Umbilical cord (tissue), 2 donors: ENCODE measurements at places on chromosomes 3 and 15. TPM values are rescaled to one million over a fixed set of nuclear protein-coding genes. Genes with fewer than 3 reads are reported as not detected.

The ATP13A5 gene
- 12.0 TPM for total RNA-seq

The TMEM40 gene
- 4.8 TPM for total RNA-seq

The LARP6 gene
- 34.7 TPM for total RNA-seq

The THAP10 gene
- total RNA-seq: 6.0 TPM

The ERC2 gene
- 33.5 TPM for total RNA-seq

The DOCK3 gene
- total RNA-seq: 0.72 TPM

The RMDN3 gene
- total RNA-seq: 9.4 TPM

DNA sequence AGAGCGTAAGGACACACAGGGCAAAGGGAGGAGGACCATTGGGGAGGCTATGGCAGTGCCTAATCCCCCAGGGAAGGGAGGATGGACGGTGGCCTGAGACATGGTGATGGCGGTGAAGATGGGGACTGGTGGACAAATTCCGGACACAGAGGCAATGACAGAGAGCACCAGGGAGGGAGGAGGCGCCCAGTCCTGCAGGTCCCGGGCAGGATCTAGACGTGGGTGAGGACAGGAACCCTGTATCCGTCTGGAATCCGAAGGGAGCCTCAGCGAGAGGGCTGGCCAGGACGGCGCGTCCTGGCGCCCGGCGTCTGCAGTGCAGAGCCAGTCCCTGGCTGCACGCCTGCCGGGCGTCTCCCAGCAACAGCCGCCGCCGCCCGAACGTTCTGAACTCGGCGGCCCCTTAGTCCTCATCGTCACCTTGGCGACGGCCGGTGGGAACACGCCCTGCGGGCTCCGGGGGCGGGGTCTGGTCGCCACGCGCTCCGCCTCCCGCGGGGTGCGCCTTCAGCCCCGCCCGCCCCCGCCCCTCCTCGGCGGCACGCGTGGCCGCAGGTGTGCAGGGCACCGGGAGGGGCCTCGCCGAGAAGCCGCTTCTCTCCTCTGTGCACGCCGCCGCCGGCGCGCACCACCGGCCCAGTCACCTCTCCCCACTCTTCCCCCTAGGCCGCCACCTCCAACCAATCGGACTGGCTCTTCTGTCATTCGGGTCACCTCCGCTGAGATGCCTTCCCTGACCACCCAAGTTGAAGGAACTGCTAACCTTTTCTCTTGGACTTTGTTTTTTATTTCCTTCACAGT is 11.6 kb downstream of the XIRP1 start:
- peak; percentile 95 for DNase-seq

GRCh38 chr15:40696228-40696627 is 1.3 kb downstream of the RAD51 start:
- DNase-seq: no peak

- no peak for DNase-seq
Observed at GRCh38 chr3:47394881-47395280, 14.1 kb downstream of the PTPN23 start.

DNA sequence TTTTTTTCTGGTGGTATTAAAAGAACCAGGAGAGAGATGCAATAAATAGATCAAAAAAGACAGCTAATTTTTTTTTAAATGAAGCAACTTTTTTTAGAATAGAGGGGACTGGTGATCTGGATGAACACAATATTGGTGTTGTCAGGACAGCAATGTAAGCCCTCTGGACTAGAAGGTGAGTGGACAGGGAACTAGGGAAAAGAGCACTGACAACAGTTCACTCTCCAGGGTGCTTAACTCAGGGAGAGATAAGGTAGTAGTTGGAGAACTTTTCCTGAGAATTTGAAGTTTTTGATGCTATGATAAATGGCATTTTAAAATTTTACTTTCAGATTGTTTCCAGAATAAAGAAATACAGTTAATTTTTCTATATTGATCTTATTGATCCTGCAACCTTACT is 158.3 kb upstream of the STAC start:
- DNase-seq: no peak

DNA sequence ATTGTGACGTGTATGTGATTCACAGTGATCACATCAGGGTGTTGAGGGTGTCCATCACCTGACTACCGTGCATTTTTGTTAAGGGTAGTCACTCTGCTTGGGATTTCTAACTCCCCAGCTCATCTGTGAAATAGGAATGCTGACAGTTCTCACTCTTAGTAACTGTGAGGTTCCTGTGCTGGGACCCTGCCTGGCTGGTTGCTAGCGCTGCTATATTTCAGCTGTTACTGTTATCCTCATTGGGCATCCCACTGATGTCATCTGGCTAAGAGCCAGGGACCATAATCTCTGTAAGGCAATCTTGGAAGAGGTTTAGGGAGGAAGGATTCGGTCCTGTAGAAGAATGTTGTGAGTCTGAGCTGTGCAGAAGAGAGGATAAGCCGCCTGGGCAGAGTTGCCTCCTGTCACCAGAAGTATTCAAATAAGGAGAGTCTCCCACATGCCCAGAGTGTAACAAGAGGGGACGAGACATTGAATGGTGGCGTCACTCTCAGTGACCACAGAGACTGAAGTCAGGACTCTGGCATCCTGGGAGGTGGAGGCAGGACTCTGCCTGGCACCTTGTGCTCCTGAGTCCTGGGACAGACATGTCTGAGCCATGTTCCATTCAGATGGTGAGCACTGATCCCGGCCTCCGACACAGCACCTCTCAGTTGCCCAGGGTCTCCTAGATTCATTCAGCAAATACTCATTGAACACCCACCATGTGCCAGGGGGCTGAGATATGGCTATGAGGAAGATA is 52.2 kb downstream of the FBLN2 start:
- DNase-seq: peak; percentile 97

DNA sequence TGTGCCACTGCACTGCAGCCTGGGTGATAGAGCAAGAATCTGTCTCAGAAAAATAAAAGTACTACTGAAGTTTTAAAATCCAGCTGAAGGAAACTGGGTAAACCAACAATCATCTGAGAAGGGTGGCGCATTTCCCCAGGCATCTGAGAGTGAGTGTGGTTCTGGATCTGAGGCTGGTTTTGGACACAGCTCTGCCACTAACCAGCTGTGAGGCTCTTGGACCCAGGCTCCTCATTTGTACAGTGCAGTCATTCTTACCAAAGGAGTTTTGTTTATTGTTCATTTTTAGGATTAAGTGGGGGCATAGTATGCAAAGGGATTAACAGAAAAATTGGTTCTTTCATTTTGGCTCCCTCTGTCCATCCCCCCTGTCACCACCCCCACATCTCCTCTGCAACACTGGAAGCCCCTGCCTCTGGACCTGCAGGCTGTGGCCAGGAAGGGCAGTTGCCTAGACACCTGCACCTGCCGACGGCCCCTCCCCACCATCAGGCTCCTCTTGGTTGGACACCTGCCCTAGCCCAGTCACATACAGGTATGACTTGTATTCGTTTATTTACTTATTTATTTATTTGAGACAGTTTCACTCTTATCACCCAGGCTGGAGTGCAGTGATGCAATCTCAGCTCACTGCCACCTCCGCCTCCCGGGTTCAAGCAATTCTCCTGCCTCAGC is 8.8 kb downstream of the NUP210 start:
- no peak for DNase-seq

DNA sequence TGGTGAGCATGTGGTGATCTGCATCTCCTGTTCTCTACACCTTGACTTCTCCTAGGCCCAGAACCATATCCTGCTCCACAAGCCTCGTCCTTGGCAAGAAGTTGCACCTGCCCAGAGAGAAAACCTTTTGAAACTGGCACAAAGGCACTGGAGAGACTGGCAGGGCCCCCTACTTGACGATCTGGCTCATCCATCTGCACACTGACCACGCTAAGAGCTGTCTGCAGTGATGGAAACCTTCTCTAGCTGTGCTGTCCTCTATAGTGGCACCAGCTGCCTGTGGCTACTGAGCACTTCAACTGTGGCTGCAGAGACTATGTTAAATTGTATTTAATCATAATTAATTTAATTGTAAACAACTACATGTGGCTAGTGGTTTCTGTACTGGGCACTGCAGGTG is 26.2 kb upstream of the SRP14 start:
- DNase-seq: no peak

GRCh38 chr15:67550522-67550921 is 8.0 kb downstream of the MAP2K5 start:
- no peak for DNase-seq

DNA sequence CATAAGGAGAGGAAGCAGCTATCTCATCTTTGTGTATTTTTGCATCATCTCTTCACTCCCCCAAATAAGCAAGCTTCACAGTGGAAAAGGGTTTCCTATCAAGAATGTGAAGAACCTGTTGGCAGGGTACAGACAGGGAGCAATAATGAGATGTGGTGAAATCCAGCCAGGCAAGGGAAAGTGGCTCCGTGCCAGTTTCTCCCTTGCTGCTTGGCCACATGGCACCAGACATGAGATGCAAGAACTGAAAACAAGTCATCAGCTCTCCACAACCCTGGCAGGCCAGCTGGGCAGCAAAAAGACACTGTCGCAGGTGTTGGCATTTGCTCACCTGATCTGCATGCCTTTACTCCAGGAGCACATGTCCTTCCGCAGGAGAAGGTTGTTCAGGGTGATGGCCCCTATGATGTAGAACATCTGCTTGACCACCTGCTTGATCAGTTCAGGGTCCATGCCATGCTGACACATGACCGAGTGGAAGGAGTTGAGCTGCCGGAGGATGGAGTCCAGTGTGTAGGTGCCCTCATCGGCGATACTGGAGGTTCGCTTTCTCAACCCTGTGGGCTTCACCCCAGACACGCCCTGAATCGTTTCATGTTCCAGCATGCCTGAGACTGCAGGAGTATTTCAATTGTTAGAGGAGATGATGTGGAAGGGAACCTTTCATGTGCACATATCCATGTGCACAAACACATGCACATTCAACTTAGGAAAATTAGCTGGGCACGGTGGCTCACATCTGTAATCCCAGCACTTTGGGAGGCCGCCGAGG is 23.3 kb upstream of the MYO5C start:
- no peak for DNase-seq

DNA sequence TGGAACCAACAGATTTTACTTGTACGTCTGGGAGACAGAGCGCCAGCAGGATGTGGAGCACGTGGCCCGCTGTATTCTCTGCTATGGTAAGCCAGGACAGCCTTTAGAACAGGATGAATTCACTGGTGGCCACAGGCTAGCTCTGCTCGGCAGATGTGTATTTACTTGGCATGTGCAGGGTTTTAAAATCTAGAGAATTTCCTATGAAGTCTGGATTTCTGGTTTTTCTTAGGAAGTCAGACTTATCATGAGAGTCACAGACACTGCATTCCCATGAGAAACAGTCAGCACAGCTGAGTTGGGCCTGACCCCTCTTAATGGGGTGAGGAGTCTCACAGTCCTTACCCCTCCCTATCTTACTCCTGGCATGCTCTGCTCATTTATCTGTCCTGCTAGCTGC is 84.6 kb upstream of the COL6A5 start:
- peak; percentile 62 for DNase-seq

- DNase-seq: no peak
Observed at GRCh38 chr3:126527455-126528211, 3.7 kb downstream of the CHST13 start.

- DNase-seq: no peak
Observed at GRCh38 chr15:58921267-58921790, 12.2 kb downstream of the SLTM start.

GRCh38 chr3:155581579-155581978 is 163.3 kb downstream of the PLCH1 start:
- DNase-seq: no peak

DNA sequence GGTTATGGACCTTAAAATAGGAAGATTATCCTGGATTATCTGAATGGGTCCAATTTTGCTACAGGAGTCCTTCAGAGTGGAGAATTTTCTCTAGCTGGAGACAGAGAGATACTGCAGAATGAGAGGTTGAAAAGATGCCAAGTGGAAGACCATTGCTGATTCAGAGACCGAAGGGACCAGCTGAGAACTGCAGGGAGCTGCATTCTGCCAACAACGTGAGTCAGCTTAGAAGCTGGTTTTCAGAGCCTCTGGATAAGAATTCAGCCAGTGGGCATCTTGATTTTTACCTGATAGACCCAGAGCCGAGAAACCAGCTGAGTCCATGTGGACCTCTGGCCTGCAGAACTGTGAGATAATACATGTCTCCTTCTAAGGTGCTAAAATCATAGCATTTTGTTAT is 234.0 kb downstream of the NR2F2 start:
- no peak for DNase-seq

GRCh38 chr3:129684270-129684669 is 77.8 kb upstream of the PLXND1 start:
- DNase-seq: no peak

- DNase-seq: peak; percentile 95
Observed at GRCh38 chr3:124800511-124801258, 70.4 kb downstream of the UMPS start.

GRCh38 chr3:71817262-71817661 is 32.3 kb upstream of the PROK2 start:
- DNase-seq: no peak

DNA sequence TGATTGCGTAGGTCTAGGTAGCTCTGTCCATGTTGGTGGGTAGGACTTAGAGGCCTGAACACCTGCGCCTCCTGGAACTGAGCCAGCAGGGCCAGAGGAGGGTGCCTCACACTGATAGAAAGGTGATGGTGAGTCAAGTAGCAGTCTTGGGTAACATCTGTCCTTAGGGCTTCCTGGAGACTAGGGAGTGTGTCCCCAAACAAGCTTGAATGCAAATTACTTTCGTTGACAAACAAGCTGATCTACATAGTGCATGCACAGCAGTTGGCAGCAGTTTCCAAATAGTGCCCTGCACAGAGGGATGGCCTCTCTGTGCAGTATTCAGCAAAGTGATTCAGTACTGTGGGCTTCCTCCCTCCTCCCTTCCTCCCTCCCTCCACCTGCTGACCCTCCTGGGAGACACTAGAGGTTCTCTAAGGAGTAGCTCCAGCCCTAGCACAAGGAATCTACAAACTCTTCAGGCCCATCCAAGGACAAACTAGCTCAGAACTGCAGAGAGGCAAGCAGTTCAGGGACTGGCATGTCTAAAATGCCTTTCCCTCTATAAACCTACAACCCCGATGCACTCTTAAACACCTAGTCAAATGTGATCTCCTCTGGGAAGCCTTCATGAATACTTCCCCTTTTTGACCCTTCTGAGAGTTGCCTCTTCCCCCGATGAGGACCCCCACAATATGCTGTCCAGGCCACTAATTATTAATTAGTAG is 61.0 kb downstream of the TLE3 start:
- DNase-seq: no peak

DNA sequence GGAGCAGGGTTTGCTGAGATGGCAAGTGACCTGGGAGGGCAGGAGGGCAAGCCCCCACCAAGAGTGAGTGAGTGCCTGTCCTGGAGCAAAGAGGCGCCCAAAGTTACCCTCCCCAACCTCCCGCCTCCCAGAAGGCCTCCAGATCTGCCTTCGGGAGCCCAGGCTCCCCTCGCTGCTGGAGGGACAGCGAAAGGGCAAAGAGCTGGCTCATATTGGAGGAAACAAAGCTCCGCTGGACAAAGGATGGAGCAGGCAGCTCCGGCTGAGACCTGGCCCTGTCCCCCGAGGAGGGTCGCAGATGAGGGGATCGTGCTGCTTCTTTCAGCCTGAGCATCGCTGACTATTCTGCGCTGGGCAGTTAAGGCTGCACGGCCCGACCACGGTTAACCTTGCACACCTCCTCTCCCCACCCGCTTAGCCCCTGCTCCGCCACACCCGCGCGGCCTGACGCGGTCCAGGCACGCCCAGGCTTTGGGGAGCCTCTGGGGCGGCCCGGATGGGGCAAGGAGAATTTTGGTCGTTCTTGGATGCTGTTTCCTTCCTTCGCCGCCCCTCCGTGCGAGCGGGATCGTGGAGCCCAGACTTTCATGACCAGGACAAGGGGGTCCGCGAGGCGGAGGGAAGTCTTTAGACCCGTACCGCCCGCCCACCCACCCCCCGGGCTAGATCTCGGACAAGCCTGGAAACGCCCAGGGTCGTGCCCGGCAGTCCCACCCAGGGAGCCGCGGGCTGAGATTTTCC is 651 bp downstream of the PLCD1 start:
- DNase-seq: peak; percentile 42
